ENCODE measurements at places on chromosomes 11 and 22.

DNA sequence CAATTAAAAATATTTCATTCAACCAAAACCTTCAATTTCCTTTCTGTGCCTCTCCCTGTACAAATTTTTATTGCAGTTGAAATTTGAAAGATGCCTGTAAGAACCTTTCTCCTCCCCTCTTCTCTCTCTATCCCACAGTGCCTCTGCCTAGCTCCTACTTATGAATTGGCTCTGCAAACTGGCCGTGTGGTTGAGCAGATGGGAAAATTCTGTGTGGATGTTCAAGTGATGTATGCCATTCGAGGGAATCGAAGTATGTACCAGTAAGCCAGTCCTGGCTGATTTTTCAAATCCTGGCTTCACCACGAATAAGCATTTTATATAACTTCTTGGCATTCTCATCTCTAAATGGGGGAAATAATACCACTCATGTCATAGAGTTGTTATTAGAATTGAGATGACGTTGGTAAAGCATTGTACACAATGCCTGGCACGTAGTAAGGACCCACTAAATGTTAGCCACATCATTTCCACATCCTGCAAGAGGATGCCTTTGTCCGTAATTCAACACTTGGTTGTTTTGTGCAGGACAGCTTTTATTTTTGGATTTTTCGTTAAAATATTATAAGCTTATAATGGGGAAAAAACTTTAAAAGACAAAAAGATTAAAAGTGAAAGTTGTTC is 6.0 kb downstream of the DDX25 start:
- DNase-seq: no peak

GRCh38 chr11:69921128-69922014 is 102.2 kb upstream of the FGF3 start:
- no peak for DNase-seq

DNA sequence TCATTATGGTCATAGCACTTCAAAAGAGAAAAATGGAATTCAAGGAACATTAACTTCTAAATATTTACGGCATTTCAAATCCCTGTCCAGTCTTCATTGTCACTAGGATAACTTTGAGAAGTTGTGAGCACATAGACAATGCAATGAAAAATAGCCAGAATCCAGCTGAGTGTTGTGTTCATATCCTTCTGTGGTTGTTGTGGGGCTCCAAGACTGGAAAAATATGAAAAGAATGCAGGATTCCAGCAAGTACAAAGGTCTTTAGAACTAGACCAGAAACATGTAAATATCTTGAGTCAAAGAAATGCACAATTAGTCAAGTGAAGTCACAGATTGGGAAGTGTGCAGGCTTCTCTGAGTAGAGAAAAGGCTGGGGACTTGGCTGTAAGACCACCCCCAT is 68.7 kb downstream of the WT1 start:
- DNase-seq: no peak

GRCh38 chr11:102390667-102391465 is 43.9 kb downstream of the BIRC2 start:
- DNase-seq: peak; percentile 58

GRCh38 chr11:66809592-66809991 is 33.6 kb upstream of the RCE1 start:
- DNase-seq: no peak

DNA sequence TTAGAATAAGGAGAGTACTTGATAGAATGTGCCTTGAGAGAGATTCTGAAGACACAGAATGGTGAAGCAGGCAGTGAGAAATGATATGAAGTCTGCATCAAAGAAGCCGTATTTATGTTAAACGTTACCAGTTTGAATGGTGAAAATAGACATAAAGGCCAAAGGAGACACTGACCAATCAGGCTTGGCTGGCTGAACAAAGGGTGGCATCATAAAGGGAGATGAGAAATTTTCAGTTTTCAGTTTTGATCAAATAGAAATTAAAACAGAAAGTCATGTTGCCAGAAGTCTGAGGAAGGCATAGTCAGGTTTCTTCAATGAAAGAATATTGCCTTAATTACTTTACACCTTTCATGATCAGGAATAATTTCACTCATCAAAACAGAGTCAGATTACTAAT is 6.6 kb downstream of the OR51F1 start:
- DNase-seq: no peak

GRCh38 chr11:1734641-1735081 is 15.7 kb downstream of the IFITM10 start:
- DNase-seq: no peak

DNA sequence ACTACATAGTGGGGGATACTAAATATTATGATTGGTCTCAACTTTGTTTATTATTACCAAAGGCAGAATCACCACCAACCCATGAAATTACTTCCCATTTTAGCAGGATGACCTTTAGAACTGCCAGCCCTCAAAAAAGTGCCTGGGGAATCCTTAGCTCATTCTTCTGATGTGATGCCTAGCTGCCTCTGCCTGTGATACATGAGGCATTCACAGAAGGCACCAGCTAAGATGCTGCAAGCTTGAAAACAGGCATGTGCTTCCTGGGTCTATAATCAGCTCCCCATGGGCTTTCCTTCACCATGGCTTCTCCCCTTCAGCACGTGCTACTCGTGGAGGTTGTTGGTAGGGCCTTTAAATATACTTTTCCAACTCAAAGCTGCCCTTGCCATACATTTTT is 50.4 kb upstream of the ARHGAP20 start:
- no peak for DNase-seq

DNA sequence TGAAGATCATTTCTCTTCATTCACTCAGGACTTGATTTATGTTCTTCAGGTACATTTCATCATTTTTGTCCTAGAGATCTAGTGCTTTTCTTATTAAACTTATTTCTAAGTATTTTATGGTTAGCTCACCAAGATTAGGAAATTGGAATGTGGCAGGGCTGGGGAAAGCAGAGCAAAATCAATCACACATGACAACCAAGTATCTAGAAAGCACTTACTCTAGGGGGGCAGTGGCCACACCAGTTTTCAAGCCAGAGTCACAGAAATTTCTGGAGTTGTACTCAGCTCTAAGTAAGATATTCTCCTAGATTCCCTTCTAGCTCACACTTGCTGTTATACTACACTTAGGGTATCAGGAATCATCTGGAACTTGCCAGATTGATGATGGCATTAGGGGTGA is 33.3 kb upstream of the MYEOV start:
- no peak for DNase-seq

DNA sequence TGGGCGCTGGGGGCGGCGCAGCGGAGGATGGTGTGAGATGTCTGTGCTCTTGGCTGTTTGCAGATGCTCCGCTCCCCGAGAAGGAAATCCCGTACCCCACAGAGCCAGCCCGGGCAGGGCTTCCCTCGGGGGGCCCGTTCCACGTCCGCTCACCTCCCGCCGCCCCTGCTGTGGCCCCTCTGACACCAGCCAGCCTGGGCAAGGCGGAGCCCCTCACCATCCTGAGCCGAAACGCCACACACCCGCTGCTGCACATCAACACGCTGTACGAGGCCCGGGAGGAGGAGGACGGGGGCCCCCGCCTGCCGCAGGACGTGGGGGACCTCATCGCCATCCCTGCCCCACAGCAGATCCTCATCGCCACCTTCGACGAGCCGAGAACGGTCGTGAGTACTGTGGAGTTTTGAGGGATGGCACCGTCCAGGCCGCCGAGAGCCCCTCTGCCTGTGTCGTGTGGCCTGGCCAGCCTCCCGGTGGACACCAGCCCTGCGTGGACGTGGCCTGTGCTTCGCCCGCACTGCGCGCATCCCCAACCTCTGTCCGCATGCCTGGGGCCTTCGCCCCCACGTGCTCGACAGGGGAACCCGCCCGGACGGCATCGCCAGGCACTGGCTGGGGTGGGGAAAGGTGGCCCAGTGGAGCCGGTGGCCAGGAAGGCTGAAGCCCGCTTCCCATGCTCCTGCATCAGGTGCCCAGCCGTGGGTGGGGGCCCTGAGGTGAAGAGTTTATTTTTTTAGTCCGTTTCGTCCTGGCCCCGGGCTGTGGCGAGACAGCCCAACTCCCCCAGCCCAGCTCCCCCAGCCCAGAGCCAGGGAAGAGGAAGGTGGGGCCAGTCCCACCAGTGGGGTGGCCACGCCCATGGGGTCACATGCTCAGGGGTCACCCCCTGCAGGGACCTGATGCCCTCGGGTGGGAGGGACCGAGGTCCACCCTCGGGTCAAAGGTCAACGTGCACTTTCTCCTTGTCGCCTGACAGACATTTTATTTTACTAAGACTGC is 6.5 kb upstream of the TRABD start:
- DNase-seq: no peak

DNA sequence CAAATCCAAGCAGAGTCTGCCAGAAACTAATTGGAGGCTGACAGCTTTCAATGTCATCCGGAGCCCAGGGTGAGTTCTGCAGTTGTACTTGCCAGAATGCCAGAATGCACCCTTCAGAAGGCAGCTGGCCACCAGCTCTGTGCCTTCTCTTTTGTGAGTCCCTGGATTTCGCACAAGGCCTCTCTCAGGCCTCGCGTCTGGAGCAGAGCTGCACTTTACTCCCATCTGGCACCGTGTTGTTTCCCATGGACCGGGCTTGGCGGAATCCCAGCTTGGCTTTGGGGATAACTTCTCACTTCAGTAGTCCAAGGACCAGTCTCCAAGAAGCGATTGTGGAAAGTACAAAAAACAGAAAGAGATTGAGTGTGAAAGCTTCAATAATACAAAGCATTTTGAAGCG is 451.3 kb upstream of the KIRREL3 start:
- DNase-seq: no peak

- no peak for DNase-seq
Observed at GRCh38 chr22:39712081-39712480, 141.5 kb downstream of the CACNA1I start.

- DNase-seq: no peak
Observed at GRCh38 chr11:27285761-27286160, 77.3 kb downstream of the CCDC34 start.

- no peak for DNase-seq
Observed at GRCh38 chr22:24400726-24401596, 26.4 kb upstream of the ADORA2A start.

DNA sequence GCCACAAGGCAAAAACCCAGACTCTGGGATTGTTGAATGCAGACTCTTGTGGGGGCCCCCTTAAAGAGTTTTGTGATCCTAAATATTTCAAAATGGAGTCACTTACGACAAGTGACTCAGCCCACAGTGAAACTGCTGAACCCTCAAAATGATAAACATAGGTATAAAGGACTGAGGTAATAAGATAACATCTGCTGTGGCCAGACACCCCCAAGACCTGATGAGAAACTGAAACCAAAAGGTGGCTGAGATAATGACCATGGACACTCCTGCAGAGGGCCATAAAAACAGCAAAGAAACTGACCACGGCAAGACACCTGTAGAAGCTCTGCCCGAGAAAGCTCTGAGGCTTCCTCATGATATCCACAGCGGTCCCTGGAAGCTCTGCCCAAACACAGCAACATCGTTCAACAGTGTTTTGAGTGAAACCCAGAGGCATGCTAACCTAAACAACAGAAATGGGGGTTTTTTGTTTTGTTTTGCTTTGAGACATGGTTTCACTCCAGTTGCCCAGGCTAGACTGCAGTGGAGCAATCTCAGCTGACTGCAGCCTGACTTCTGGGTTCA is 1.6 kb upstream of the PLAAT4 start:
- DNase-seq: no peak

- DNase-seq: no peak
Observed at GRCh38 chr22:49203091-49203858, 624.4 kb downstream of the BRD1 start.

DNA sequence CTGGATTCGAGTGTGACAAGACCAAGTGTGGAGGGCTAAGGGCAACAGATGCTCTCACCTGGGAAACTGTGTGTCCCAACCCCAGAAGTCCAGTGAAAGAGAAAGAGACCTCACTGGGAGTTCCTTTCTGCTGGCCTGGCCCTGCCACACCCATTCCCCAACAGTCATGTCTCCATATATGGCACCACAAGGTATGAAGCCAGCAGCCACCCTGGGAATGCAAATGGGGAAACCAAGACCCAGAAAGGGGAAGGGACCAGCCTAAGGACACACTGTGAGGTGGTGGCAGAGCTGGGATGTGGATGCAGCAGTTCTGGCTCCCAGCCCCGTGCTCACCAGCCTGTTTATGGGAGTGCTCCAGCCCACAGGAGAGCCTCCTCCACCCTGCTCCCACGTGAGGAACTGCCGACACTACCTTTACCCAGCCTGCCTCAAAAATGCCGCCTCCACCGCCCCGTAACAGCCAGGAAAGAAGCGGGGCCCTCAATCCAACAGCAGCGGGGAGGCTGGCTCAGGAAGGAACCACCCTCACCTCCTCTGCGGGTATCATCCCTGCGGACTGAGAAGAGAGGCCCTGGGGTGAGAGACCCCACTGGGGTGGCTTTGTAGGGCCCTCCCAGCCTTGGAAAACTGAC is 12.6 kb downstream of the LMO1 start:
- no peak for DNase-seq
